Activated T-cell treated with anti-CD3 and anti-CD28 coated beads, Interleukin-2, amount 50 U/mL, for 4 hours (primary cell): ENCODE measurements at places on chromosomes 12 and 14. TPM values are rescaled to one million over a fixed set of nuclear protein-coding genes. Genes with fewer than 3 reads are reported as not detected.

- DNase-seq: no peak
These were observed 283.5 kb downstream of the NELL2 start for GRCh38 chr12:44592626-44593025.

DNA sequence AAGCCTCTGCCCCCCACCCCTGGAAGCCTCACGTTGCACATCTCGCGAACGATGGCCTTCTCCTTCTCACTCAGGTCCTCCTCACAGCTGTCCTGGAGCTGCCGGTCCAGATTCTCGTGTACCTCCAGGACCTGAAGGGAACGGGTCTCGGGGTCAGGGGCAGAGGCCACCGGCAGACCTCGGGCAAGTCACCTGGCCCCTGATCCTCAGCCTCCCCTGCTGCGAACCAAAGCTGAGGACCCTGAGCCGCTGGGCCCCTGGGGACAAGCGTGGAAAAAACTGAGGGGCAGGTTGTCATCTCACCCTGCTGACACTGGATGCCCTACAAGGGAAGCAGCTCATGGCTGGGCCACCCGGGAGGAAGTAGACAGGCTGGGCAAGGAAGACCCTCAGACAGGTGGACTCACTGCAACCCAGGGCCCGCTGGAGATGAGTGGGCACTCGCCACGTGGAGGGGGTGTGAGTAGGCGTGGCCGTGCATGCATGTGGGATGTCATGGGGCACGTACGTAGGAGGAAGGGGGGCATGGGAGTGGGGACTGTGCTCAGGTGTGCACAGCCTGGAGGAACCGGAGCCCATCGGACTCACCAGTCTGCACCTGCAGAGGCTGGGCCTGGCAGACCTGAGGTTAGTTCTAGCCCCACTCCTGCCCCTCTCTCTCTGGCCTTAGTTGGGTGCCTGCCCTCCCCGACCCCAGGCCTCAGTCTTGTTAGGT, 35.1 kb downstream of the CCNK start:
- DNase-seq: no peak

GRCh38 chr12:119245904-119246494, 67.3 kb downstream of the HSPB8 start:
- no peak for DNase-seq

- no peak for DNase-seq
These were observed 13.7 kb upstream of the RPS6KL1 start for GRCh38 chr14:74936731-74937130.

GRCh38 chr12:103634732-103635131, 47.7 kb downstream of the STAB2 start:
- DNase-seq: no peak

DNA sequence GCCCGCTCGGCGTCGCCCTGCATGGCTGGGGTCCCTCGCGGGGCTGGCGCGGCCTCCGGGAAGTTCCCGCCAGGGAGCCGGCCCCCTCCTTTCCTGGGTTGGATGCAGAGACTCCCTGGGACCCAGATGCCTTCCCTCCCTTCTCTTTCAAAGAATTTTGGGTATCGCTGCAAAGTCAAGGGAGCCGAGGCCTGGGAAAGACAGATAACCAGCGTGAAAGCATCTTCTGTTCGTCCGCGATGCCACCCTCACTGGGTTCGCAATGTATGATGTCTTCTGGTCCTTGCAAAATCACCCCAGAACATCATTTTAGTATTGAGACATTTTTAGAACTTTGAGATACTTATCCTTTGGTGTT, 451 bp downstream of the IRAK3 start:
- DNase-seq: no peak

- DNase-seq: no peak
These were observed 99.2 kb downstream of the BEGAIN start for GRCh38 chr14:100488057-100488456.

GRCh38 chr14:101426466-101426865, 134.8 kb upstream of the DIO3 start:
- no peak for DNase-seq

GRCh38 chr14:25836636-25837035, 761.2 kb downstream of the NOVA1 start:
- no peak for DNase-seq

DNA sequence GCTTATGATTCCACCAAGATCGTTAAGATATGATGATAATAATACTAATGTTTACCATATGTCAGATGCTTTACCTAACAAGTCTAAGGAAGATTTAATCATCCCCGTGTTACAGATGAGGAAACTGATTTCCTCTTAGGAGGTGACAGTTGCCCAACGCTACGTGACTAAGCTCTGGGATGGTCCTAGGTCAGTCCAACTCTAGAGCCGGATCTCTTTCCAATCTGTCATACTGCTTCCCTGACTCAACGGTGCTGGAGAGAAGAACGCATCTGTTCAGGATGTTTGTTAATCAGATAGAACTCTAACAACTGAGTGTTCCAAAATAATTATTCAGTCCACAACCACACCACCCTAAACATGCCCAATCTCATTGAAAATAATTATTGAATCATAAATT, 39.8 kb downstream of the NDUFA12 start:
- DNase-seq: no peak

- no peak for DNase-seq
These were observed 82.6 kb downstream of the C2CD5 start for GRCh38 chr12:22461786-22462185.

DNA sequence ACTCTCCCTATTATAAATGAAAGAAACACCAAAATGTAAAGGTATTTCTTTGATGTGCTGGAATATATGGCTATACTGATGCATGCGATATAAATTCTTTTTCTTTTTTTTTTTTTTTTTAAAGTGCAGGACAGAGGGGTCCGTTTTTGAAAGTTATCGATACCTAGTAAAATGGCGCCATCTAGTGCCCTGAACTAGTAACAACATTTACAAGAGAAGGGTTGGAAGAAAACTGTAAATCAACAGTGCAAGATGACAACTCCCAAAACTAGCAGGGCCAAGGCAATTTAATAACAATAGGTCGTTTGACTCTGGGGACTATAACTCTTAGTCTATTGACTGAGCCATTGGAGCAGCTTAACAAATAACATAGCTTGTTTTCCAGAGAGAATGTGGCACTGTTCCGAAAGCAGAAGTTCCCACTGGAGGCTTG, 137.7 kb downstream of the SPTSSA start:
- no peak for DNase-seq

DNA sequence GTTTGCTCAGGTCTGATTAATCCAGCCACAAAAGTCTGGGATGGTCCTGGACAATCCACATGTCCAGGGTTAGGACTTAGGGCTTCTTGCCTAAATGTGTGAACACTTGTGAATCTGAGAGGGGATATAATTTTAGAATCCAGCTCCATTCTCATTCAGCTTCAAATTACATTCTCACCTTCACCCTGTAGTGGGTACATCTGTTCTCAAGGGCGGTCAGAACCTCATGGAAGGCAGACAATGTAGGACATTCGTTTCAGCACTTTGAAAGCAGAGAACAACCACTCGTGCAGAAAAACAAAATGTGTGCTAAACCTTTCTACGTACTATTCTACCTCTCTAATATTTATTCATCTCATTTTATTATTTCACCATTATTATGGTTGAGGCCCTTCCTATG, 1.2 kb downstream of the TMEM229B start:
- DNase-seq: no peak

GRCh38 chr12:10559244-10559643, 53.6 kb downstream of the EIF2S3B start:
- no peak for DNase-seq

- no peak for DNase-seq
These were observed 474 bp downstream of the KCNK10 start for GRCh38 chr14:88322504-88323085.

- no peak for DNase-seq
These were observed 105.7 kb downstream of the PLEKHA5 start for GRCh38 chr12:19234981-19235871.

DNA sequence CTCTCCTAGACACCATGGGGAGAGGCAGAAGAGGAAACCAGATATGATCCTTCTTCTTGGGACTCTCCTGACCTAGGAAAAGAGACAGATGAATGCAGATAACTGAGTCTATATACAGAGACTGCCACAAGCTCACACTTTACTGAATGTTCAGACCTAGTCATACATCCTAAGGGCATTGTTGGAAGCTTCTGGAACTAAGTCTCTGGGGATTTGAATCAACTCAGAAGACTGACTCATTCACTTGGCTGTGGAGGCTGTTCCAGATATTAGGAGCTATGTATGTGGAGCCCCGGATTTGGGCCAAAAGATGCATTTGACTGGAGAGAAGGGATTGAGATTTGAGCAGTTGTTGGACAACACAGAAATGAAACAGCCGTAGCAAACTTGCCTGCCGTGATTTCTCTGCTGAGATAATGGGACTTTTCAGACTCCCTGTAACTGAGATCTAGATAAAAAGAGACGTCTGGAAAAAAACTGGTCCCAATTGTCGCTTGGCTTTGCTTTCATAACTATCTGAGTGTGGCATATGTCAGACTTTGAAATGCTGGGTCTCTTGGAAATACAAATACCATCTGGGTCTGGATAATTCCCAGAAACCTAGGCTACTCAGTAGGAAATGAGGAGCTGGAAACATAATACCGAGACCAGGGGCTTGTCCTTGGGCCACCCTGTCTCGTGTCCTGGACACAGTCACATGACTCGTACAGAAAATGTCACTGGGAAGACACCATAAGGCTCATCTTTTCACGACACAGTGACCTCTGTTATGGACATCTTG, 396.8 kb downstream of the NUAK1 start:
- DNase-seq: no peak

DNA sequence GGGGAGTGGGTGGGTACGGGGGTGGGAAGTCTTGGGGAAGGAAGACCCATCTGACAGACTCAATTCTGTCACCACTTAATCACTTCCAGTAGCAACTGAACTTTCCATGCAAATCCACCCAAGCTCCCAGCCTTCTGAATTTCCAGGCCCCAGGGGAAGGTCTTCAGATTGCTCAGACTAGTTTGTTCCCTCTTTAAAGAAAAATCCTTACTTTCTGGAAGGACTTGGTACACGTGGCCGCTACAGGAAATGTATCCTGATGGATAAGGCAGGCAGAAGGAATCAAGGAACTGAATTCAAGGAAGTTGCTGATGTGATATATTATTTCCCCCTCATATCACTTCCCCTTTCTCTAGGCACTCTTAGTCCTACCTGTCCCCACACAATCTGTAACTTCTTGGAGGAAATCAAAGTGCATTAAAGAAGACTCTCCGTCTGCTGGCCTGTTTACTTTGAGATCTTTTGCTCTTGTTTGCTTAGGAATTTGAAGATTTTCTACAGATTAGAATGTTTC, 6.4 kb downstream of the NFKBIA start:
- no peak for DNase-seq

Gene CRIP1
- total RNA-seq: 24.9 TPM

Gene C12orf50
- not detected for total RNA-seq

Gene RAPGEF3
- total RNA-seq: 0.55 TPM

Gene CFAP54
- total RNA-seq: 0.15 TPM

Gene KRT85
- not detected for total RNA-seq

Gene PLEKHH1
- total RNA-seq: 1.1 TPM

Gene KRT73
- total RNA-seq: 0.23 TPM

Gene MUCL1
- 0.63 TPM for total RNA-seq

Gene GPR65
- total RNA-seq: 4.8 TPM

Gene LRIG3
- total RNA-seq: 1.2 TPM
